ENCODE measurements at places on chromosomes 5 and 9.
A peak's percentile ranks its signal among the peaks of the same experiment; 100 is the strongest.

DNA sequence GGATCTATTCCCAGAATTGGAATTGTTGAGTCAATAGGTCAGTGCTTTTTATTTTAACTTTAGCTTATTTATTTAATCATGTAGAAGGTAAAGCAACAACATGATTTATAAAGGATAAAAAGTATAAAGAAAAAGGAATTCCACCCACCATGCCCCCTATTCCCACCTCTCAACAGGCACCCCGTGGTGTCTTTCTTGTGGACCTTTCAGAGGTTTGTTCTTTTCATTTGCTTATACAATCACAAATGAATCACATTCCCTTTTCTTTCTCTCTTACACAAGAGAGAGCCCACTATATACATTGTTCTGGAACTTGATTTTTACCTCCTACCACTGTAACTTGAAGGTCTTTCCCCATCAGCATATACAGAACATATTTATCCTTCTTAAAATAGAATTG lies 37.2 kb upstream of the SMIM32 start:
- DNase-seq = no peak

DNA sequence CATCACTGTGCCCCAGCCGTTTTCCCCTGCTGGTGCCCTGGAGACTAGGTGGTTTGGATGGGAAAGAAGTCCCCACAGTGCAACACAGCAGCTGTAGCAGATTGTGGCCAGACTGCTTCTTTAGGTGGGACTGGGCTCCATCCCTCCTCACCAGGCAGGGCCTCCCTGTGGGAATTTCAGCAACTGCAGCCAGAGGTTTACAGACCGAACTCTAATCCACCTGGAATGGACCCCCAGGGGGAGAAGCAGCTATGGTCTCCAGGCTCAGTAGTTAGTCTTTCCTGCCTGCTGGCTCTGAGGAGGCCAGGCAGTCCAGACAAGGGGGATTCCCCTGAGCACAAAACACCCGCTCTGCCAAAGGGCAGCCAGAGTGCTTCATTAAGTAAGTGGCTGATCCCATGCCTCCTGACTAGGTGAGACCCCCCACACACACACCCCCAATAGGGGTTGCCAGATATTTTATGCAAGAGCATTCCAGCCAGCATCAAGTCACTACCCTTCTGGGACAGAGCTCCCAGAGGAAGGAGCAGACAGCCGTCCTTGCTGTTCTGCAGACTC lies 188.9 kb downstream of the SGCD start:
- DNase-seq = no peak

GRCh38 chr5:127206320-127207113 lies 84.1 kb upstream of the MEGF10 start:
- no peak for DNase-seq

DNA sequence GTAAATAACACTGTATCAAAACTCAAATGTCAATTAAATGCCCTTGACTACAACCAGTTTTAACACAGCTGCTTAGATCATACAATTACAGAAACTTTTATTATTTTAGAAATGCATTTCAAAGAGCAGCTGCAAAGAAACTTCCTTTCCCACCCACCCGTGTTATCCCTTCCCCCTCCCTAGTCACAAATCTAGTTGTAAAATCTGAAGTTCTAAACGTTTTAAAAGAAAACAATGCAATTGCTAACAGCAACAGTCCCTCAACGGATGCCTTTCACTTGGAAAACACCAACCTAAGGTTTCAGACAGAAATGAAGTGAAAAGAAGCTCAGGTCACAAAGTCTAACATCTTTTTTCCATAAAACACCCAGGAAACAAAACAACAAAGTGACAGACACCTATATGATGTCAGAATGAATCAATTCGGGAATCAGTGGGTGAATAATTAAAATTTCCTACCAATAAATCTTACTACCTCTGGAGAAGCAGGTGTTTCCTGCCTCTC lies 100.3 kb downstream of the FBXW11 start:
- DNase-seq = no peak

DNA sequence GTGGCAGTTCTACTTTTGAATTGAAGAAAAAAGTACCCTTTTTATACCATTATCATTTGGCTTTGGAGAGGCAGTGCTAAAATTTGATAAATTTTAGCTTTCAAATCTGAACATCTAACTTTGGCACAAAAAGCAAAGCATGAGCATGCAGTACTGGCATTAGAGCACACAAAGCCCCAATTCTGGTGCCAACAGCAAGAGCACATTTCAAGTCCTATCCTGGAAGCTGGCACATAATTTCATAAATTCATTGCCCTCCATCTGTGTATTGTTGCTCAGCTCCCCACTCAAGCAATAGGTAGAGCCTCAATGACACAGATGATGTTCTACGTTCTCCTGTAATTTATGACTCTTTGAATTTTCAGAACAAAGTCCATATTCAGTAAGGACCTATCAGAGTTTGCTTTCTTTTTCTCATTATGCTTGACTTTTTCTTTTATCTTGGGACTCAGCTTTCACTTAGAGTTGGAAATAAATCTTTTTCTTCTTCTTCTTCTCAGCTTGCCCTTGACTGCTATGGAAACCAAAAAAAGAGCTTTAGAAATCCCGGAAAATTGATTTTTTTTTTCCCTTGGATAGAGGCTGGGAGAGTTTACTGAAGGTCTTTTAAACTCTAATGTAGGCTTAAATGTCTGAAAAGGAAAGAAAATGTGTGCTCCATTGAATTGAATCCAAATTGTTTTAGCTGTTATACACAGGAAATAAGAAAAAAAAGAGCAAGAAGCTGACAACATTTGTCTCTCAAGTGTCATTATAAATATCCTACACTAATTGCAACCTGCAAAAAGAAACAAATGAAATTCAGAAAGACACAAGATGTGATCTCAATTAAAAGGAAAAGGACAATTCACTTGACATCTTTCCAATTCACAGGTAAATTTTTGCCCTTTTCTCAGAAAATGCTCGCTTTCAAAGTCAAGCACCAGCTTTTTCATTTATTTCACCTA lies 380.8 kb upstream of the CDH18 start:
- DNase-seq = no peak

DNA sequence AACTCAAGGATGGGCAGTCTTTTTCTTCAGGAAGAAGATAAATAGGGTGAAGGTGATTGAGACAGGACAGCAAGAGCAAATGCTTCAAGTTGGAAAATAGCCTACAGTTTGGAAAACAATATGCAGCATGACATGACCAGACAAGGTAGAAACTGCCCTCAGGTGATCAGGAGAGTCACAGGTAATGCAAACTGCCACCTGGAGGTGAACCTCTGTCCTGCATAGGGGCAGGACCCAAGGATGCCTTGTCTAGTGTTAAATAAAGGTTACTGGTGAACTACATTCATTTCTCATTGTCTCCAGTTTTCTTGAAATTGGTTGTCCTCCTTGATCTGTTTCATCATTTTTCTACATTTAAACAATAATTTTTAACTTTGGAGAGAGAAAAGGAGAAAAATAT lies 232.1 kb downstream of the SEMA5A start:
- DNase-seq = no peak

DNA sequence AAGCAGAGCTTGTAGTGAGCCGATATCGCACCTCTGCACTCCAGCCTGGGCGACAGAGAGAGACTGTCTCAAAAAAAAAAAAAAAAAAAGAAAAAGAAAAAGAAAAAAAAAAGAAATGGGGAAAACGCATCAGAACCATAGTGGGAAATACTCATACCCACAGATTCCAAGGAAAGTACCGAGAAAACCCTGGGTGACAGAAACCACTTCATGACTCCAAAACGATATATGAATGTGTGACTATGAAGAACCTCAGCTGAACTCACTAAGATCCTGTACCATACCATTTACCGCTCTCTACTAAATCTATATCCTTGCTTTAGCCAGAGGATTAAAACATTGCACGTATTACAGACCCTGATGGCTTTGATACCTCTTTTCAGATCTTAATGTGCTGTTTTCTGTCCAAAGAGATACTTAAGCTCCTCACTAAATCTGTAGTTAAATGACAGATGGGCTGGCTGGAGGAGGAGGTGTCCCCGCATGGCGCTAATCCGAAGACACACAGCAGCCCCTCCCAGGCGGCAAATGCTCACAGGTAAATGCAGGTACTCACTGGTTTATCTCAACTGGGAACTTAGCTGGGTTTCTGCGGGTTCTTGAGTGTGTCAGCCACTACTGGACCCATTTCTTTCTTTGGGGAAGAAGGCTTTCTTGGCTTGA lies 2.8 kb downstream of the LPCAT1 start:
- peak; percentile 3 for DNase-seq

DNA sequence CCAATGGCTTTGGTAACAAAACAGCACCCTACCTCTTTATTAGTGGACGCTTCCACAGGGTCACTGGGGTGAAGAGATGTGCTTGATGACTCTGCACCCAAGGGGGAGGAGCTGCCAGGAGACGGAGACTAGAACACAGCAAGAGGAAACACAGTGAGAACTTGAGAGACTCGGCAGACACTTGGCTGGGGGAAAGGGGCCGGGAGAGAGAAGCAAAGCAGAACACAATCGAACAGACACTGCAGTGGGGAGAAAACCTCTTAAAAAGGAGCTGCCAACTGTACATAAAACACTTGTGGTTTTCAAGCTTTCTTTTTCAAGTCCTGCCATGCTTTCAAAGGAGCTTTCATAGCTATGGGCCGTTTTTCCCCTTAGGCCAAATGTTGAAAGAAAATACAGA lies 151.0 kb downstream of the ENTREP1 start:
- peak; percentile 6 for DNase-seq

GRCh38 chr5:38387161-38387560 lies 128.8 kb downstream of the EGFLAM start:
- DNase-seq = no peak

DNA sequence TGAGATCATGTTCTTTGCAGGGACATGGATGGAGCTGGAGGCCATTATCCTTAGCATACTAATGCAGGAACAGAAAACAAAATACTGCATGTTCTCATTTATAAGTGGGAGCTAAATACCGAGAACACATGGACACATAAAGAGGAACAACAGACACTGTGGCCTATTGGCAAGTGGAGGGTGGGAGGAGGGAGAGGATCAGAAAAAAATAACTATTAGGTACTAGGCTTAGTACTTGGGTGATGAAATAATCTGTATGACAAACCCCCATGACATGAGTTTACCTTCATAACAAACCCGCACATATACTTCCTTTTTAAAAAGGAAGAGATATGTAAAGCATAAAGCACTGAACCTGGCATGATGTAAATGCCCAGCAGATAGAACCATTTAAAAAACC lies 99.0 kb downstream of the MEGF10 start:
- no peak for DNase-seq

DNA sequence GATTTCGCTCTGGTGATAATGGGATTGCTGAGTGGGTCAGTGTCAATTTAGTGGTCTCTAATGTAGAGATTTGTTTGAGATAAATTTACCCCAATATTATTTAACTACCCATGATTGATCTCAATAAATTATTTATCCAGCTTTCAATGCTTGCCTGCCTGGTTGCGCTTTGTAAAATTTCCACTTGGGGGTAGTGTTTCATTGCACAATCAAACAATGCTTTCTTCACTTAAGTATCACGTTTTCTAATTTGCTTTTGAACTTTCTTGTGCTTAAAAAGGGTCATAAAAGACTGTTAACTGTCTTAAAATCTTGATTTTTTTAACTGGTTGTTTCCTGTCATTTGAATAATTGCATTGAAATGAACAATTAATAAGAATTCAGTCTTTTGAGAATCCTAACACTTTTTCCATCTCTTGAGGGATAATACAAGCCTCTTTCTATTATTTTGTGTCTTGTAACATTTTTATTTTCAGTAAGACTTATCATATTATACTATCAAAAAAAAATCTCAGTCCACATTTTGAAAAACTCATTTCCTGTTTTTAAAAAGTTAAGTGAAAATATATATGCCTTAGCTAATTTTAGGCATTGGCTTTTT lies 18.7 kb downstream of the HSD17B4 start:
- DNase-seq = no peak

DNA sequence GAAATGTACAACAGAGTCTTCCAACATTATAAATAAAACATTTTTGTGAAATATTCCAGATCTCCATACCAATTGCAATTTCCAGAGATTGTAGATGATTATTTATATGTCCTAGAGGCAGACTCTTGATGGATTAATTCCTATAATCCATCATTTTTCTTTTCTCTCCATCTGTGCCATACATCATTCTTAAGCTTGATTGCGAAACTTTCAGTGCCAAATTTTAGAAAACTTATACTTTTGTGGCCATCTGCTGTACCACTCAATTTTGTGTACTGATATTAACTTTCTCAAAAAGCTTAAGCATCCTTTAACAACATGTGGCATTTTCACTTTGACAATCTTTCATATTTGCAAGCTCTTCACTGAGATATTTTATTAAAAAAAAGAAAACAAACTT lies 446.9 kb downstream of the SEMA5A start:
- no peak for DNase-seq

DNA sequence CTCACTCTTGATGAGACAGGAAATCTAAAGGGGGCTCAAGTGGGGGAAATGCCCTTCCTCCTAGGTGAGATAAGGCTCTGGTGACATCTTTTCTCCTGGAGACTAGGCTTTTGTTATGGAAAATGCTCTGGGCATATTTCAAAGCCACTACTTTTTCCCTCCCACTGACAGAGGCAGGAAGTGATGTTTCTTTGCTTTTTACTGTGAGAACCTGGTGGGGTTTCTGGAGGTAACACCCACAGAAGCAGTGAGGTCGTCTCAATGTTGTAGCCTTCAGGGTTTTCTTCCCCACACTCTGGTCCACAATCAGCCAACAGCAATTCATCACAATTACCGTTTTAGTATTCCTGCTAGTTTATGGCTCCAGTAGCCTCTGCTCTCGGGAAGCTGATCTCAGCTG lies 41.4 kb upstream of the FAM240B start:
- no peak for DNase-seq

DNA sequence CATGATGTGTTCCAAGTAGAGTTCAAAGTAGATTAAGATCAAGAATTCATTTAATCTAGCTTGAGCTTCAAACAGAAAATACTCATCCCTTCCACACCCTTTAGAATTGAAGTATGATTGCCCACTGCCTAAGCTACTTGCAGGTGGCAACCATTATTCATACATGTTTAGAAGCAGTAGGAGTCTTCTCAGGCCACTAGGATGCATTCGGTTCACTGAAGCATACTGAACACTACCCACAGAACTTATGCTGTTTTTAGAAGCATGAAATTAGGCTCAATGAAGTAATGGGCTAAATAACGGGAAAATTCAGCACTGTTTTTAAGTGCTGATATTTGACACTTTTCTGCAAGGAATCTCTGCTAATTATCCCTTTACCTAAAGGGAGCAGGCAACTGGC lies 263.4 kb downstream of the DEPDC1B start:
- DNase-seq = no peak

DNA sequence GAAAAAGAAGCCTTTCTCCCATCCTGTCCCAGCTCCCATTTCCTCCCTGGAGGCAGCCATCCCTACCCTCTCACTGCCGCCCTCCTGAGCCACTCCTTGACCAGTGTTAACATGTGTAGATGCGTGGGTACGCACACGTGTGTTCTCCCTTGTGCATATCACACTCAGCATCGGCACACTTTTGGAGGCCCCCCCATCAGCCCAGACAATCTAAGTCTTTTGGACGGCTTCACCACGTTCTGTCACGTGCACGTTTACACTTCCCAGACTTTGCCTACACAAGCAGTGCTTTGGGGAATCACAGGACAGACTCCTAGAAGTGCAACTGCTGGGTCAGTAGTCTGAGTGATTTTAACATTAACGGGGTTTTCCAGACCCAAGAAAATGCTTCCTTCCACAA lies 18.0 kb downstream of the HRH2 start:
- no peak for DNase-seq
